ENCODE measurements at places on chromosomes 2 and 18. TPM values are rescaled to one million over a fixed set of nuclear protein-coding genes. Genes with fewer than 3 reads are reported as not detected.

The VWC2L gene
- polyA plus RNA-seq, result not detected

The CHPF gene
- 15.7 TPM for polyA plus RNA-seq

The KLF11 gene
- 38.1 TPM for polyA plus RNA-seq

The UCN gene
- 0.83 TPM for polyA plus RNA-seq
